ENCODE measurements at places on chromosomes 5 and 9.

GRCh38 chr5:29230591-29230990 is 1962.9 kb upstream of the CDH6 start:
- DNase-seq: no peak

DNA sequence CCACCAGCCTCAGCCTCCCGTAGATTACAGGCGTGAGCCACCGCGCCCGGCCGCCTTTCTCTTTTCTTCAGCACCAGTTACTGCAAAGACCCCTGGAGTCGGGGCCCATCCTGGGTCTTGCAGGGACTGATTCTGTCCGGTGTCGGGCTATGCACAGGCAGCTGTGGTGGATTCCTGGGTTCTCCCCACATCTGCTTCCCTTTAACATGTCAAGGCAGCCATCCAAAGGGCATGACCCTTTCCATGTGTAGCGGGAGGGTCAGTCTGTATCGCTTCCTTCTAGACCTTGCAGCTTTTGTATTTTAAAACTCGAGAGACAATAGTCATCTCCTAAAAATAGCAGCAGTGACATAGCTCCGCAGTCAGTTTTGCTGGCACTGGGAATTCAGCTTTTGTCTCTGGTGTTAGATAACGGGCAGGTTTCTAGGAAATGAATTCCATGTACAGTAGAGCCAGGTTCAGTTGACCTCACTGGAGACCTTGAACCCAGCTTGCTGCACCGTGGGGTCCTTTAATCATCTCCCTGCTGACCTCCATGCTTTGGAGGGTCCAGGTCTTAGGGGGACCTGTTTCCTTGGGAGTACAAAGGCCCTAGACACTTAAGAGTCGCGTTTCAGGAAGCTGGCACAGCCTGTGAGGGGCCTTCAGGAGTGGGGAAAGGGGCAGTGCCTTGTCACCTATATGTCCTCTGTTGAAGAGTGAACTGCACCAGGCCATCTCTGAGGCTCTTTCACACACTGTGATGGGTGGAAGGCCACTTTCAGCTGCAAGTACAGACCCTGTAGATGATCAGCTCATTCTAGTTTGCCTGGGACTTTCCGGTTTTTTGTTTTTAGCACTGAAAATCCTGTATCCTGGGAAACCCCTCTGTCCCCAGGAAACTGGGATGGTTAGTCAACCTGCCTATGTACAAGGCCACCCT is 13.8 kb downstream of the ANKRD33B start:
- peak; percentile 66 for DNase-seq

GRCh38 chr9:107694390-107694789 is 204.8 kb upstream of the KLF4 start:
- DNase-seq: no peak

DNA sequence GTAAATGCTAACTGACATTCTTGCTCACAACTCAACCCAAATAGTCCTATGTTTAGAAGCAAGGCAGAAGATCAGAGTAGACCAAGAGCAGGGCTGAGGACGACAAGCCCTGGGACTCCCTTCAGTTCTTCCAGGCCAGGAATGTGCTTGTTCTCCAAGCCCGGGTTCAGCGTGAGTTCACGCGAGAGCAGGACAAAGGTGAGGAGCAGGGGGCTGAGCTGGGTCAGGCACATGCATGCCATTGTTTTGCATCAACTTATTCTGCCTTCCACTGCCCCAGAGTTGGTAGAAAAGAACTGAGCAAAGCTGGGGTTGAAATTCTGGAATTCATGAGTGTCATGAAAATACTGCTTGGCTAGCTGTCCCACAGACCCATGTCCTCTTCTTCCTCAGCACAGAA is 206.5 kb downstream of the PAX5 start:
- DNase-seq: no peak

DNA sequence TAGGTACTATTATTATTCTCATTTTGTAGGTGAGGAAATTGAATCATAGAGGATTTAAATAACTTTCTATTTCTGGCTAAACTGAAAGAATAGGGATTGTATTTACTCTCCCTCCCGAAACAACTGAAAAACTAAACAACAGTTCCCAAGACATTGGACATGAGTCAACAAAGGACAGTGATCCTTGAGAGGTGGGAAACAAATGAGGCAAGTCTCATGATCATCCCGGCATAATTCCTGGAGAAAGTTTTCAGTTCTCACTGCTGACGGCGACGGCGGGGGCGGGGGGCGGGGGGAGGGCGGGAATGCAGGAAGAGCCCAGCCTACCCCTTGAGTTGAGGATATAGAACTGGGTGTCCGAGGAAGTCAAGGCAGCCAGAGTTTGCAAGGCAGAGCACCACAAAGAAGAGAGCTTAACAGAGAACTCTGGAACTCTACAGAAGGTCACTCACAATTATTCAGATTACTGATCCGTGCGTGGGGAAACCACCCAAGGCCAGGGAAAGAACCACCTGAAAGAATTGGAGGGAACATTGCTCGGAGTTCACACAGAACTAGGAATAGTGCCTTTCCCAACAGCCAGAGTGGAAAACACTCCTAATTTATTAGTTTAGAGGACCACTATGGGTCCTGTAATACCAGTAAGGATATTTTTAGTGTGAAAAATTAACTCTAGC is 27.4 kb upstream of the WHRN start:
- DNase-seq: no peak

DNA sequence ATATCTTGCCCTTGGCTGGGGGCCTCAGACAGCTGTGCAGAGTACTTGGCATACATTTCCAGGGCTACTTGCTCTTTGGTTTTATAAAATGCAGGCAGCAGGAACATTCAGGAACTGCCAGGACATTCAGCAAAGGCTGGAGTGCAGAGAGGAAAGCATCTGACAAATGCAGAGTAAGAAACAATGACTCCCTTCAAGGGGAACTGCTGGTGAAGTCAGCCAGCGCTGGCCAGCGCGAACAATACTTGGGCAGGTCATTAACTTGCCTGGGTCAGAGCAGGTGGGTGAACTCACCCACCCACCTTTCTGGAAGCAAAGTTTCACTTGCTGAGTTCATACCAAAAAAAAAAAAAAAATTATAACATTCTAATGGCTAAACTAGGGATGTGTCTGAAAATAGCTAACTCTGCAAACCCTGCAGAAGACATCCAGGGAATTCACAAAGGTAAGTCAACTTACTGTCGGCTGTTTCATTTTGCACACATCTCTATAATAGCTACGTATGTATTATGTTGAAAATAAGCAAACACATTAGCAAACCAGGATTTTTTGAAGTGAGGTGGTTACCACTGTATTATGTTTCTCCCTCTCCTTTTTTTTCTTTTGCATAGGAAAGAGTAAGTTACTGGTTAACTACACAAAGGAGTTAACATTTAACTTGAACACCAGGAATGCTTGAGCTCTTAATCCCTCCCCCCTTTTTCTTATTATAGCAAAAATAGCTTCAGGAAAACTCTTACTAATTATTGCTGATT is 152.2 kb downstream of the GLIS3 start:
- DNase-seq: no peak

DNA sequence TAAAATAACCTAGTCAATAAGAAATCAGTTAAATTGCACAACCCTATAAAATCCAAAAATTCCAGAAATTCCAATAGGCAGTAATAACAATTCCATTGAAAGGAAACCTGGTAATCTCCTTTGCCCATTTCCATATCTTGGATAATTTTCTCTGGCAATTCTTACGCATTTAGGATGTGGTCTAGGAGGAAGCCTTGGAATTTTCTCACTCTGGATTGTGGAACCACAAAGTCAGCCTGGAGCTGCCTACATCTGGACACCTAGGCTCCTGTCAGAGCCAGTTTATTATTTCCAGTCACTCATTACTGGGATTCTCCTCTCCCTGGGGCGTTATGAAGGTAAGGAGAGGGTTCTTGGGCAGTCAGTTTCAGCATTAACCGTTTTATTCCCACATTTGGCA is 40.3 kb upstream of the GNE start:
- DNase-seq: peak; percentile 78

GRCh38 chr5:94908889-94909480 is 290.5 kb downstream of the SLF1 start:
- DNase-seq: peak; percentile 57

DNA sequence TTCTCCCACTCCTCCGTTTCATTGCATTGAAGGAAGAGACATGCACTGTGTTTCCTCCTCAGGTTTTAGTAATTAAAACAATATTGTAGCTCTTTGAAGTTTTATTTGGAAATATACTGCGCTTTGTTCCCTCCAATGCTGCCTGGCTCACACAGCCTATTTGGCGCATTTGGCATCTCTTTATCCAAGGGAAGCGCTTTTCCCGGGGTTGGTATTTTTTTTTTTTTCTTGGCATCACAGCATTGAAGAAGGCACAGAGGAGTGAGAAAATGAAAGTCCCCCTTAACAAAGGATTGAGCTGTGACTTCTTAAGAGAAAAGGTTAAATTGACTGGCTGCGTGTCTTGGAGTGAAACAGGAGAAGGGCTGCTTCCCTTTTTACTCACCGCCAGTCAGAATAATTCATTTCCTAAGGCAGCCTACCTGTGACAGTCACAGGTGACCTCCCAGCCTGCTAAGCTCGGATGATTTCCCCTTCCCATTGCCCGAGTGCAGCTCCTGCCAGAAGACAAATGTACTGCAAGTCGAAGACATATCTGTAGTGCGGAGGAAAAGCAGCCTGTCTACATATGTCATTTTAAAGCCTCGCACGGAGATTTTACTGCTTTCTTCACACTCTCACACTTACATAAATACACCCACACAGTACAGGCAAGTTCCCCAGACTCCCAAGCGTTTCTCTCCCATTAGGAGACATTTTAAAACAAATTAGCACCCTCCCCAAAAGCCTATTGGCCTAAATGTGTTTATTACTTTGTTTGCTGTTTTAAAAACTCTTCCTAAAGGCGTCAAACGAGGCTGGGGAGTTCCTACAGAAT is 665.5 kb upstream of the ZNF608 start:
- DNase-seq: no peak

DNA sequence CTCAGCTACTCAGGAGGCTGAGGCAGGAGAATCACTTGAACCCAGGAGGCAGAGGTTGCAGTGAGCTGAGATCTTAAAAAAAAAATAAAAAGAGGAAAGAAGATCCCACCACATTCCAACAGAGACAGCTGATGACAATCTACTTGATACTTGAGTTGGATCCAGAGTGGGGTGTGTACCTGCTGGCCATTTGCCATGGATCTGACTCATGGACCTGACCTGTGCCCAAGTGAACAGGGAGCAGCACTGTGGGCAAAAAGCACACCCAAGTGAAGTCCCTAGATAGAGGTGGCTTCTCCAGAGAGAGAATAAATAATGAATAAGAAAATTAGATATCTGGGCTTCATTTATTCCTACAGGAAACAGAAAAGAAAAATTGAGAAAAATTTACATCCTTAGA is 81.2 kb upstream of the MIER3 start:
- DNase-seq: peak; percentile 22

- no peak for DNase-seq
Measured at GRCh38 chr5:90530736-90531487, 1.5 kb upstream of the LYSMD3 start.

- peak; percentile 59 for DNase-seq
Measured at GRCh38 chr5:157718519-157718918, 12.7 kb upstream of the THG1L start.

- DNase-seq: no peak
Measured at GRCh38 chr5:10265245-10266109, 15.4 kb downstream of the CCT5 start.

DNA sequence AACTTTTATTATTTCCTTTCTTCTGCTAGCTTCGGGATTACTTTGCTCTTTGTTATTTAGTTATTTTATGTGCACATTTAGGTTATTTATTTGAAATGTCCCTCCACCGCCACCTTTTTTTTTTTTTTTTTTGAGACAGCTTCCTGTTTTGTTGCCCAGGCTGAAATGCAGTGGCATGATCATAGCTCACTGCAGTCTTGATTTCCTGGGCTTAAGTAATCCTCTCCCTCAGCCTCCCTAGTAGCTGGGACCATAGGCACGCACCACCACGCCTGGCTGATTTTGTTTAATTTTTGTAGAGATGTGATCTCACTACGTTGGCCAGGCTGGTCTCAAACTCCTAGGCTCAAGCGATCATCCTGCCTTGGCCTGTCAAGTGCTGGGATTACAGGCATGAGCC is 38.5 kb downstream of the RIC1 start:
- no peak for DNase-seq

- DNase-seq: no peak
Measured at GRCh38 chr5:54390539-54391031, 64.9 kb upstream of the HSPB3 start.

- peak; percentile 44 for DNase-seq
Measured at GRCh38 chr9:18437315-18438201, 36.4 kb upstream of the ADAMTSL1 start.

DNA sequence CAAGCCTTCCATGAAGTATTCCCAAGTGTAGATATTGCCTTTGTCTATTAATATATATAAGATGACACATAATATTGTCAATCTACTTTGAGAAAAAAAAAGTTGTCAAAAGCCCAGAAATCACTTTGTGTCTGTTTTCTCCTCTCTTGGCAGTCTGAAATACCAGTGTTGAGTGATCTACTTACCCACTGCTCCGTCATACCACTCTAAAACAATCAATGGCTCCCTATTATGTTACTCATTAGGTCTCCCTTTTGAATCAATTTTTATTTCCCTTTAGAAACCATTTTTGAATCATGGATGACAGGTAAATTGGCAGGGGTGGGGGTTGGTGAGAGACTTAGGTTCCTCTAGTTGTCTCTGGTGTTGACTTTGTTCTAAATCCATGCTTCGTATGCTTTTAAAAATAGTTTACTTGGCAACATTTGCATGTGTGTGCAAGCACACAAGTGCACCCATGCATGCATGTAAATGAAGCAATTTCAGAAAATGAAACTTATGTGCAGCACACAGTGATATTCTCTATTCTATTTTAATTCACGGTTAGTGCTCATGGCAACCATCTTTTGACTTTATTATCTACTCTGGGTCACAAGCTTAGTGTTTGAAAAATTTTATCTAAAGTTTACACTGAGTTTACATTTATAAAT is 378.9 kb downstream of the RAB3C start:
- DNase-seq: no peak

Data from A172 (cell line).